ENCODE measurements at places on chromosomes 7 and 10. TPM values are rescaled to one million over a fixed set of nuclear protein-coding genes. Genes with fewer than 3 reads are reported as not detected.

DNA sequence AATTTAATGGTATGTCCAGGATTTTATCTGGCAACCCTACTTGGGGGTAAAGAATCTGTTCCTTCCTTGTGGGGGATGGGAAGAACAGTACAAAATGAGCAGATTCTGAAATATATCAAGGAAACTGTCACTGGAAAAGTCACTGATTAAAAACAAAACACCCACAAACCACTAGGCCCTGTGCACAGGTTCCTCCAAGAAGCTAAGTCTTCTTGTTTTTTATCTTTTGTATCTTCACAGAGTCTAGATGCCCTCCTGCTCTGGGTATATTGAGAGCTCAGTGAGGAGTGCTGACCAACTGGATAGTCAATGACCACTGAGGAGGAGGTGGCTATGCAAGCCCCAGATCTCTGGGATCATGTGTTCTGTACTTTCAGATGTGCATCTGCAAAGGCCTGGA, 86.8 kb upstream of the ANKRD1 start:
- no peak overlapping the region for H3K27ac ChIP-seq
- no peaks in the 10 kb centered on the region for H3K36me3 ChIP-seq
- H3K27me3 ChIP-seq = no peaks in the 10 kb centered on the region
- H3K4me3 ChIP-seq = no peak overlapping the region
- no peak for DNase-seq
- peaks cover 2% of the 10 kb centered on the region for H3K4me1 ChIP-seq

AMPH gene
- 1.9 TPM for total RNA-seq

- no peaks in the 10 kb centered on the region for H3K27me3 ChIP-seq
- H3K4me3 ChIP-seq = peak overlapping the region; percentile 90
- DNase-seq = peak; percentile 67
- peaks cover 5% of the 10 kb centered on the region for H3K36me3 ChIP-seq
- H3K4me1 ChIP-seq = peaks cover 27% of the 10 kb centered on the region
Measured at GRCh38 chr10:102450374-102451104, 804 bp downstream of the C10orf95 start.

- H3K27ac ChIP-seq = no peak overlapping the region
- H3K4me3 ChIP-seq = no peak overlapping the region
- H3K4me1 ChIP-seq = peaks cover 19% of the 10 kb centered on the region
- no peak for DNase-seq
- H3K36me3 ChIP-seq = peaks cover 9% of the 10 kb centered on the region
Measured at GRCh38 chr10:122264931-122265330, 6.2 kb upstream of the BTBD16 start.

DNA sequence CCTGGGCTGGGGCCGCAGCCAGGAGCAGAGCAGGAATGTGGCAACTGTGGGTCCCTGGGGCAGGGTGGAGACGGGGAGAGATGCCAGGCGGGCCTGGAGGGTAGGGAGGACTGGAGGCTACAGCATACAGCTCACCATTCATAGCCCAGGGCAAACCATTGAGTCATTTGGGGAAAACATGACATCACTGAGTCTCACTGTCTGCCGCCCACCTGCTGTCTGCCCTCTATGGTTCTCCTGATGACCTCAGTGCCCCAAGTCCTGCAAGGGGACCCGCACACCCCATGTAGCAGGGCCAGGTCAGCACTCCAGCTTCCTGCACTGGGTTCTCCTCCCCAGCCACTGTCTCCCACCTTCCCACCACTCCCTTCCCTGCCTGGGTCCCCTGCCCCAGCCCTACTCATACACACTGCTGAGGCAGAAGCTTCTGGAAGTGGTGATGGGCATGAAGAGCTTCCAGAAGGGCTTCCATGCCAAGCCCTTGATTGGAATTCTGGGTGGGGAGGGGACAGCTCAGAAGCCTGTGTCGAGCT, 10.4 kb downstream of the CHST3 start:
- no peaks in the 10 kb centered on the region for H3K36me3 ChIP-seq
- H3K27ac ChIP-seq = no peak overlapping the region
- DNase-seq = no peak
- no peak overlapping the region for H3K4me3 ChIP-seq

SPDYE5 gene
- total RNA-seq = not detected

GRCh38 chr7:82578430-82578829, 134.9 kb upstream of the CACNA2D1 start:
- H3K27me3 ChIP-seq = no peaks in the 10 kb centered on the region
- H3K4me3 ChIP-seq = no peak overlapping the region
- no peaks in the 10 kb centered on the region for H3K36me3 ChIP-seq
- no peak overlapping the region for H3K27ac ChIP-seq
- no peak for DNase-seq

DNA sequence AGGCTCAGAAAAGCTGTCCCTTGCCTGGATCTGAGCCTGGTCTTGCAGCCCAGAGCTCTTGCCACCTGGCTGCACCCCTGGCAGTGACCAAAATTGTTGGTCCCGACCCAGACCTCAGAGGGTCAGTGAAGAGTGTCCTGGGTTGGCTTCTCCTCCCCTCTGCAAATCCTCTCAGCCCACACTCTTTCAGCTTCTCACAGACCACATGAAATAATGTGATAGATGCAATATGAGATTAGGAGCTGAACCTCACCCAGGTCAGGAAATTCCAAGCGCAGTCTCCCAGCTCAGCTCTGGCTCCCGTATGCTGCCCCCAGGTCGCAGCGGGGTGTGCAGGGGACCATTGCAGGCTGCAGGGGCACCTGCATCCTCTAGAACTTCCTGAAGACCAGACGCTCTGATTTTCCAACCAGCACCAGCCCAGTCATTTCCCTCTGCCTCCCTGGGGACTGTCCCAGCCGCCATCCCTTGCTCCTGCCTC, 19.6 kb upstream of the RET start:
- no peak for DNase-seq
- H3K4me3 ChIP-seq = no peak overlapping the region
- no peaks in the 10 kb centered on the region for H3K36me3 ChIP-seq

GRCh38 chr7:37601321-37601720, 82.2 kb upstream of the GPR141 start:
- H3K27ac ChIP-seq = no peak overlapping the region
- peaks cover 9% of the 10 kb centered on the region for H3K4me1 ChIP-seq
- DNase-seq = no peak
- no peaks in the 10 kb centered on the region for H3K27me3 ChIP-seq

DNA sequence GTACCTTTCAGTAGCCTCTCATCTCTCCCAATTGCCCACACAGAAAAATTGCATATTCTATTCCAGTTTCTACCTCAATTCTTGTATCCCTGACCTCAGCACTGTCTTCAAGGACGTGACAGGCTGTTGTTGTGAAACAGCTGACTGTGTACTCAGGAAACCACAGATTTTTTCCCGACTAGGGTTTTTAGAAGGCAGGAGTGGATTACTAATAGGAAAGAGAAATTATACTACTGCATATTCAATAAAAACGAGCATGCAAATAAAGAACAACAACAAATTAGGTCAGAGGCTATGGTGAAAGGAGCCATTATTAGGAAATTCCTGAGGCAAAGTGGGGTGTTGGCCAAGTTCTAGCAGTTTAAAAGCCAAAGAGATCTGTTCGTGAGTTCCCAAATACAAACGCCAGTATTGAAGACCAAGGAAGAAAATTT, 93.4 kb downstream of the DOCK4 start:
- H3K27ac ChIP-seq = no peak overlapping the region
- no peaks in the 10 kb centered on the region for H3K27me3 ChIP-seq
- no peak overlapping the region for H3K4me3 ChIP-seq
- DNase-seq = no peak

FANK1 gene
- total RNA-seq = 2.5 TPM

GRCh38 chr10:21989453-21990154, 13.9 kb downstream of the DNAJC1 start:
- no peak overlapping the region for H3K4me3 ChIP-seq
- peak; percentile 15 for DNase-seq
- H3K4me1 ChIP-seq = peaks cover 1% of the 10 kb centered on the region
- no peak overlapping the region for H3K27ac ChIP-seq

GRCh38 chr7:135186841-135187253, 16.3 kb upstream of the CYREN start:
- no peaks in the 10 kb centered on the region for H3K4me1 ChIP-seq
- no peak for DNase-seq
- peaks cover 42% of the 10 kb centered on the region for H3K36me3 ChIP-seq
- no peaks in the 10 kb centered on the region for H3K27me3 ChIP-seq
- no peak overlapping the region for H3K4me3 ChIP-seq
- no peak overlapping the region for H3K27ac ChIP-seq

DNA sequence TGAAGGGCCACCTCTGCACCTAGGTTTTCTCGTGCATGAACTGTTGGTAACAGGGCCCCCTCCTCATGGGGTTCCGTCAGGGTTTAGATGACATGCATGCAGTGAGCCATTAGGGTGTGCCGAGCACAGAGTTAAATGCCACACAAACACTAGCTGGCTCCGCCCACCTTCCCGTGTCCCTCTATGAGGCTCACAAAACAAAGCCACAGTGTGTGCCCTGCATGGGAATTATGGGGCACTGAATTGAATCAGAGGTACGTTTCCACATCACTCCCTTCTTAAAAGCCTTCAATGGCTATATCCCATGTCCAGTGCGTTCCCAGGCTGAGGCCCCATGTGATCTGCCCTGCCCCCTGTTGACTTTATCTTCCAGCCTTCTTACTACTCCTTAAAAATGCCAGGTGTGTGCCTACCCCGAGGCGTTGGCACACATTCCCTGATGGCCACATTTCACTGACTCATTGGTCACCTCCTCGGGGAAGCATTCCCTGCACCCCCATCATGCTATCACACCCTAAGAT, 35.7 kb downstream of the GSDME start:
- H3K4me1 ChIP-seq = peaks cover 2% of the 10 kb centered on the region
- no peaks in the 10 kb centered on the region for H3K27me3 ChIP-seq
- no peak for DNase-seq
- H3K4me3 ChIP-seq = no peak overlapping the region
- no peak overlapping the region for H3K27ac ChIP-seq
- peaks cover 2% of the 10 kb centered on the region for H3K36me3 ChIP-seq

DNAH11 gene
- 1.6 TPM for total RNA-seq

ZNF783 gene
- 18.5 TPM for total RNA-seq

DNA sequence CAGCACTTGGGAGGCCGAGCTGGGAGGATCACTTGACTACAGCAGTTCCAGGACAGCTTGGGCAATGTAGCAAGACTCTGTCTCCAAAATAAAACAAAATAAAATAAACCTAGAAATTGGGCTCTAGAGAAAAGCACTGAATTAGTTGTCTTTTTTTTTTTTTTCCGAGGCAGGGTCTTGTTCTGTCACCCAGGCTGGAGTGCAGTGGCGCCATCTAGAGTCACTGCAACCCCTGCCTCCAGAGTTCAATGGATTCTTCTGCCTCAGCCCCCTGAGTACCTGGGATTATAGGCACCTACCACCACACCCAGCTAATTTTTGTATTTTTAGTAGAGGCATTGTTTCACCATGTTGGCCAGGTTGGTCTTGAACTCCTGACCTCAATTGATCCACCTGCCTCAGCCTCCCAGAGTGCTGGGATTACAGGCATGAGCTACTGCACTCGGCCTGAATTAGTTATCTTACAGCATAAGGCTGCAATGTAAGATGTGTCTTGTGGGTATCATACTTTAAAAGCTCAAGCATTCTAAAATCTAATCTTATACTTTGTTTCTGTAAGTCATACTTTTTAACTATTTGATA, 12.8 kb downstream of the MEIG1 start:
- peaks cover 23% of the 10 kb centered on the region for H3K27me3 ChIP-seq
- no peaks in the 10 kb centered on the region for H3K36me3 ChIP-seq
- DNase-seq = no peak
- no peak overlapping the region for H3K27ac ChIP-seq
- no peaks in the 10 kb centered on the region for H3K4me1 ChIP-seq

SAMD9 gene
- 0.29 TPM for total RNA-seq

- H3K36me3 ChIP-seq = no peaks in the 10 kb centered on the region
- H3K4me1 ChIP-seq = peaks cover 4% of the 10 kb centered on the region
- no peak for DNase-seq
Measured at GRCh38 chr7:124168616-124169015, 135.7 kb upstream of the TMEM229A start.

ASAH2B gene
- total RNA-seq = 8.6 TPM

- H3K36me3 ChIP-seq = no peaks in the 10 kb centered on the region
- no peak for DNase-seq
- no peak overlapping the region for H3K27ac ChIP-seq
- no peaks in the 10 kb centered on the region for H3K4me1 ChIP-seq
Measured at GRCh38 chr10:51892965-51893658, 193.7 kb upstream of the CSTF2T start.
